Stimulated activated CD4-positive, alpha-beta T cell treated with anti-CD3 and anti-CD28 coated beads, Interleukin-2, amount 100 ng/mL, for 4 hours (primary cell): ENCODE measurements at places on chromosomes 2 and 18.

DNA sequence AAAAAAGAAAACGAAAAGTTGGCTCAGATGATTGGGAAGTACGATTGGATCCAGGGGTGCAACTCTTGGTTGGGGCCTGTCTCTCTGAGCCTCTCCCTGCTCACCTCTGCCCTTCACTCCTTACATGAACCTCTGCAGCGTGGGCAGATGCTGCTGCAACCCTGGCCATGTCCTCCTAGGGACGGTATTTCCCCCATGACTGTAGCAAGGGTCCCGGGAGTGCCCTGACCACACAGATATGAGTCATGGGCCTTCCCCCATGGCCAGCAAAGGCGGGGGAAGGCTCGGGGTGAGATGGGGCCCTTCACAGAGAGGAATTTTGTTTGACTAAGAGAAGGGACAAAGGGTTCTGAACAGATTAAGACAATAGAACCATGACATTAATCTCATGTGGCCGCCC is 129.0 kb downstream of the NCK2 start:
- DNase-seq, result peak; percentile 29

- DNase-seq, result no peak
Observed at GRCh38 chr2:235762832-235763598, 269.2 kb downstream of the AGAP1 start.

DNA sequence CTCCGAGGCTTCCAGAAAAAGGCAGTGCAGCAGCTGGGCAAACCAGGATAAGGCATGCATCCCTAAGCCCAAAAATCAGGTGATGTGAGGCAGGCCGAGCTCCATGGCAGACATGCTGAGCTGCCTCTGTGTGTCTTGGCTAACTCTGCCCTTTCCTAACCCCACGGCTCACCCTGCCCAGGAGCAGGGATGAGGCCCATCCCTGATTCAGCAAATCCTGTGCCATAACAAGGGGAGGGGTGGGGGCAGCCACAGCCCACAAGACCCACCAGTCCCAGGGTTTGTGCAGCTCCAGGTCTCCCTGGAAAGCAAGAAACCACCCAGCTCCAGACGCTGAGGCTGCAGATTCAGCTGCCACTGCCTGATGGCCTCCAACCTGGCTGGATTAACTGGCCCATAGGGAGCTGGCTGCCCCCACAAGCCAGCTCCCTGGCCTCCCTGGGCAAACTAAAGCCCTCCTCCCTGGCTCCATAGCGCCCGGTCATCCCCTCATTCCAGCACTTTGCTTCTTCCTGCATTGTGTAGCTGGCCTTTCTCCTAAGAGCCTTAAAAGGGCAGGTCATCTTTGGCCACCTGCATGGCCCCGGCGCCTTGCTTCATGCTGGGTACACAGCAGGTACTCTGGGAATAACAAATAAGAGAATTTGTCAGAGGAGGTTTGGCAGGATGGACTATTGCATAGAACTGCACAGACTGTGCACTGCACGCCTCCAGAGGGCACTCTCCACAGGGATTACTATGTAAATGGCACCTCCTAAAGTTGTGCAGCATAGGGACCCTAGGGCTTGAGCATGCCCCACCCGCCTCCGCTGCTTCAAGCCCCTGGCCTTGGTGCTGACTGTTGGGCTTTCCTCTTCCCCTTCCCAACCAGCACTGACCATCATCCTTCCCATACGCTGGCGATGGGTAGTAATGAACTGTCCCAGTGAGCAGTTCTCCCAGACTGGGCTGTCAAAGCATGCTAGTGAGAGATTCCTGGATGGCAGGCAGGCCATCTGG is 10.7 kb downstream of the STEAP3 start:
- DNase-seq, result no peak

DNA sequence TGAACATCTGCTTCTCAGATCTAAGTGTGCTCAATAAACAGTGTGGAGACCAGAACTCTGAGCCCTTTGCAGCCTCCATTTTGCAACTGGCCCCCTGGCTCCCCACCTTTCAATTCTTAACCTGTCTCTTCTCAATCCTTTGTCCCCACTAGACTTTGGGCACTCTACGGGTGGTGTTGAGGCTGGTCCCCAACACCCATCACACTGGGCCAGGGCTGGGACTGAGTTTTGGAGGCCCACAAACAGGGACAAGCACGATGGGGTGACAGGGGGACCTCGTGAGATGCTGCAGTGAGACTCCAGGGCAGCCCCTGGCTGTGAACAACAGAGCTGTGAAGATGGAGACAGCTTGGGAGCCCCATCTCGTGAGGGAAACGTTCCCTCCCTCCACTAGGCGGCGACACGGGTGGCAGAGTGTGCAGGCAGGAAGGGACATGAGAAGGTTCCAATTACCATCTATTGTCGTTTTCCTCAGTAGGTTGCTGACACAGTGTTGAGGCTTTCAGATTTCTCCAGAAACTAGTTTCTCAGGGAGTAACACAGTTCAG is 1.2 kb downstream of the ANKMY1 start:
- peak; percentile 59 for DNase-seq

- no peak for DNase-seq
Observed at GRCh38 chr2:64019975-64020528, 824 bp upstream of the VPS54 start.

DNA sequence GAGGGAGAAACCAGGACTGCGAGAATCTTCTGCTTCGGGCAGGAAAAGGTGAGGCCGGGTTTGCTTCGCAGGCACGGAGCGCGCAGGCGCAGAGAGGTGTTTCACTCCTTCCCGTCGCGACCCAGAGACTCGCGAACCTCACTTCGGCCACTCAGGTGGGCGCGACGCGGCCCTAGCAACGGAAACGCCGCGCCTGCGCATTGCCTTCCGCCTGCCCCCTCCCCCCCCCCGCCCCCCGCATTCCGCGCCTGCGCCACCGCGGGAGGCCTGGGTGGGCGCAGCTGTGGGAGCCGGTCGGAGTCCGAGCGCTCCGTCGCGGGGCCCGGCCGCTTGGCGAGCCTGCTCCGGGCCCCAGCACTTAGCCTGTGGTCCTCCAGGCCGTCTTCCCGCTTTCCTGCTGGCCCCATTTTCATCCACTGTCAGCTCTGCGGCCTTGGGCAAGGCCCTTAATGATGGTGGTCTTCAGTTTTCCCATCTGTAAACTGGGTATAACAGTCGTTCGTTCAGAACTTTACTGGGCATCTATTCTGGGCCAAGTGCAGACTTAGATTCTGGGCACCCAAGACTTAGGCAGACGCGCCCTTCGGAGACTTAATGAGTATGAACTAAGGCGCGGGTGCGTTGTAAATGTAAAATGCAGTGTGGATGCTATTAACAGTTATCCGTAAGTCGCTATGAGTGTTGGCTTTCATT is 62.1 kb upstream of the ACKR3 start:
- DNase-seq, result peak; percentile 28
